Occipital lobe (tissue), 3 donors: ENCODE measurements at places on chromosomes 2 and 18.

- no peak for DNase-seq
Measured at GRCh38 chr2:3110994-3111666, 266.5 kb downstream of the EIPR1 start.

- DNase-seq, result no peak
Measured at GRCh38 chr2:213696442-213696841, 412.2 kb downstream of the SPAG16 start.

GRCh38 chr2:239636808-239637207, 236.0 kb upstream of the HDAC4 start:
- no peak for DNase-seq

- no peak for DNase-seq
Measured at GRCh38 chr2:218032336-218033171, 29.8 kb upstream of the TNS1 start.

DNA sequence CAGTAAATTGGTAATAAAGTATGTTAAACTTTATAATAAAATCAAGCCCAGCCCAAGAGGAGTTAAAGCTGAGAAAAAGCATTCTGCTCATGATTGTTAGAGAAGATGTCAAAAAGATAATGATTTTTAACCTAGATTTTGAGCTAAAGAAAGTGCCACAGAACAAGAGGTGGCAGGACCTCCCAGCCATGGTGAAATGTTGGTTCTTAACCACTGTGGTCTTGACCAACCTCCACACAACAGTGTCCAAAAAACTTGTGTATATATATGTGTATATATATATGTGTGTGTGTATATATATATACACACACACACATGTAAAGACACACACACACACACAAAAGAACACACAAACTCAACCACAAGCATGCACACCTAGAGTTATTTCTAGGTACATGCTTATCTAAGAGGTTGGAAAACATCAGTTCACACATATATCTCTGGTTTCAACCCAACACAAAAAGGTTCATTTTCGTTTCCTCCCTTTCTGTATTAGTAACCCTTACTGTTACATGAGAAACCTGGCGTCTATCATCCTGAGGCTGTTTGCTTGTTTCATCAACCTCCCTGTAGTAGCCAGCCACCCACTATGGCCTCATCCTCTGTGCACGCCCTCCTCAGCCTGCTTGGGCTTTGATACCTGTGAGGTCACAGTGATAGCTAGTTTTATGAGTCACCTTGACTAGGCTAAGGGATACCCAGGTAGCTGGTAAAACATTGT, 631.8 kb upstream of the ID2 start:
- no peak for DNase-seq

DNA sequence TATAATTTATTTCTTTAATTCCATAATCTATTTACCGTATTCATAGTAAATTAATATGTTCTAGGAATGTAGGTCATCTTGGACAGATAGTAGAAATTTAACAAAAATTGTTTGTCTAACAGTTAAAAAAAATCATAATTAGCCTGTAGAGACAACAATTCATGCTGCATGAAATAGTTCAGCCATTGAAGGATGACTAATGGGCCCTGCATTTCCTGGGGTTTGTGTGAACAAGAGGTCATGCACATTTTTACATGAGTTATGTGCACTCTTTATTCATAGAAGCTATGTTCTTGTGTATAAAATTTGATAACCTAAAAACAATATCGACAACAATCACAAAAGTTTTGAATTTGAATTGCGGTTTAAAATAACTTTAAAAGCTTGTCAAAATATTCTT, 1663.6 kb downstream of the SUCLG1 start:
- no peak for DNase-seq

DNA sequence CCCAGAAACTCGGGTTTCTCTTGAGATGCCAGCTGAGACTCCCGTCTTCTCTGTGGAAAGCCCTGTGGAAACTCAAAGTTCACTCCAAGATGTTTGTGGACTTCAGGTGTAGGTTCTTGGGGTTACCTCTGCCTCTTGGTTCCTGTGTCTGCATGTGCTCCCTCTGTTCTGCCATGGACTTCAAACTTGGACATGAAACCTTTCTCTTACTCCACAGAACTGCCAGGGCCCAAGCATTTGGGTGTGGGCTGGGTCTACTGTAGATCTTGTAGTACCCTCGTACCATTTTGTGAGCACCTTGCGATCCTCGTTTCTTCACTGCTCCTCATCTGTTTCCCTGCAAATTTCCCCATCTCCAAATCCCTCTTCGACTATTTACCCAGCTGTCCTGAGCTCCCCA, 175.5 kb downstream of the HAUS1 start:
- DNase-seq, result no peak

- peak; percentile 65 for DNase-seq
Measured at GRCh38 chr2:121521359-121521758, 9.3 kb upstream of the RNU4ATAC start.

DNA sequence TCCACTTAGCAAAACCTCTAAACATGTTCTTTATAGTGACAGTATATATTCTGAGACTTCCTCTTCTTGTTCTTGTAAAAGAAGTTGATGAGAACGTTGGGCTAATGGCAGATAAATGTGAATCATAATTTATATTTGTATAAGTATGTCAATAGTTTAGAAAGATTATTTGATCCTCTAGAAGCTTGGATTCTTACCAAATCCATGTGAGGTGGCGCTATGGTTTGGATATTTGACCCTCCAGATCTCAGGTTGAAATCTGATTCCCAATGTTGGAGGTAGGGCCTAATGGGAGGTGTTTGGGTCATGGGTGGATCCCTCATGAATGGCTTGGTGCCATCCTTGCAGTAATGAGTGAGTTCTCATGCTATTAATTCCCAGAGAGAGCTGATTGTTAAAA, 29.8 kb upstream of the SCN1A start:
- DNase-seq, result no peak

DNA sequence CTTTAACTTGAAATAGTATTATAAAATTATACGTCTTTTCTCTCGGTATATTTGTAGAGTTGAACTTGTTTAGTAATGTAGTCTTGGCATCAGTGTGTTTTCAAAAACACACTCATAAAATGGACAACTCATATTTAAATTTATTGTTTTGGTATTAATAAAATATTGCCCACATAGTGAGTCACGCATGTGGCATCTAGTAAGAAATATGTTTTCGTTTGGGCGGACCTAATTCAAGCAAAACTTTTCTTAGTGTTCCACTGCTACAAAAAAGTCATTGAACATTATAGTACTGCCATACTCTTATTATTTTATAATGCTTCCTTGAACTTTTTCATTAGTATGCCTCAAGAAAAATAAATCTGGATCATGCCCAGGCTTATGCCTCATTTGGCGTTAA, 31.1 kb upstream of the FAM237A start:
- no peak for DNase-seq

DNA sequence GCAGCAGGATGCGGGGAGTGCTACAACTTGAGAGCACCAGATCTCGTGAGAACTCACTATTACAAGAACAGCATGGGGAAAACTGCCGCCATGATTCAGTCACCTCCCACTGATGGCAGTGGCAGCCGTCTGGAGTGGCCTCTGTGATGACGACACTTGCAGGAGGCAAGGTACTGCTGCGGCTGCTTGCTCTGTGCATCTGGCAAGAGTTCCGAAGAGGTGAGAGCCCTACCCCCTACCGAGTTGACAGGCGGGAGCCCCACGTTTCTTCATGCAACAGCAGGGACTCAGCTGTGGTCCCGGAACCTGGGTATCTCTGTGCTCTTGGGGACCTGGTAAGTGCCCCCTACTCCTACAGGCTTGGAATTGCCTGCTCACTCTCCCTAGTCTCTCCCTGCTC, 1672.7 kb upstream of the TMEFF2 start:
- DNase-seq, result no peak

GRCh38 chr2:126880817-126881216, 17.9 kb upstream of the TEX51 start:
- no peak for DNase-seq

DNA sequence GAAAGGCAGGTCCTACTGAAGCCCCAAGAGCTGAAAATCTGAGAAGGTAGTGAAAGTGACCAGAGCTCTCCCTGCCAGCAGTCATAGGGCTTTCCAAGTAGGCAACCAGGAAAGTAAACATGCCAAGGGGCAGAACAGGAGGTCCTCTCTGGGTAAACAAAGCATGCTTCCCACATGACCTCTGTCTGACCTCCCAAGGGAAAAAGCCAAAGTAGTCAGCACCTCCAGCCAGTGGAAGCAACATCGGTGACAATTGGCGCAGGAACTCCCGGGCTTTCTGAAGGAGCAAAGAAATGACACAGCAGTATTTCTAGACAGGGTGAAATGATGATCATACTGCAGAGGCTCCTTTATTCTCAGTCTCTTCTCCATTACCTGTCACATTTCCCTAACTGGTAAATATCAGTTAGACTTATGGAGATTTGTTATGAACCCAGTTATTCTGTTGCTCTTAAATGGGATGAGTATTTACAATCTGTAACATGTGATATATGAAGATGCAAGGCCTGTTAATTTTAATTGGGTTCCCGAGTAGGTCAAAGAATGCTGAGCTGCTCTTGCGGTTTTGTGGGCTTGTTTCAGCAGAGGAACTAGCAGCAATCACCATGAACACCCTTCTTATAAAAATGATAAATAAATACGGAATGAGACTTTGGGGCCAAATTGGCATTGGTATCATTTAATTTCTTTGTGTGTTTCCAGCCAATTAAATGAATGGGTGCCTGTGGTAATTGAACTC, 321.0 kb downstream of the RND3 start:
- no peak for DNase-seq

DNA sequence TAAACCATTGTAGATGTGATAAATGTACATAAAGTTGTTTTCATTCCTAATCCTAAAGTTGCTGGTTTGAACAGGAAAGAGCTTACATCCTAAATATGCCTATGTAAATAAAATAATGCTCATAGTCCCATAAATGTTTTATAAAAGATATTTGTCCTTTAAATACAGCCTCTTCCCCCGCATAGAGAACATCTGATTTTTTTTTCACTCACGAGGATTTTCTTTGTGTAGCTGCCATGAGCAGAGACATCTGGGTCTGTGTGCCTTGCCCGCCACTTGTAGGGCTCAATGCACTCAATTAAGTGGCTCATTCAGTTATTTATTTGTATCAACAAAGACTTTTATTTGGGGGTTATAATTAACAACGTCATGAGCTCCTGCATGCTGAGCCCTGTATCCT, 72.8 kb downstream of the SOWAHC start:
- DNase-seq, result no peak

- DNase-seq, result no peak
Measured at GRCh38 chr2:120669121-120669952, 66.3 kb upstream of the GLI2 start.

DNA sequence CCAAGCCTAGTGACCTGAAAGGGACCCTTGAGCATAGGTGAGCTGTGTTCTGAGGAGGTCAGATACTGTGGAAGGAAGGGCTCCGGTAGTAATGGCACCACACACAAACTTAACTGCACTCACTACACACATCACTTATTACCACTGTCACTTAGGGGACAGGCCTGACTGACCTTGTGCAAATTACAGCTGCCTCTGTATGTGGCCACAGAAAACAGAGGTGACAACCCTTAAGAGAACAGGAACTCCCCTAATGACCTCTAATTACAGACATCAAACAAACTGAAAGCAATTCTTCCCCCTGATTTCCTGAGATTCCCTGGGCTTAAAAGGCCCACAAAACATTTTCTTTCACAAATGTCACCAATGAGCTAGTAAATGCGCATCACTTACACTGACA, 360.6 kb downstream of the RND3 start:
- no peak for DNase-seq

GRCh38 chr2:119123389-119123788, 35.2 kb downstream of the C1QL2 start:
- DNase-seq, result no peak

GRCh38 chr2:67389286-67389685, 7.8 kb upstream of the ETAA1 start:
- no peak for DNase-seq

- no peak for DNase-seq
Measured at GRCh38 chr18:38256366-38256765, 690.8 kb upstream of the CELF4 start.

DNA sequence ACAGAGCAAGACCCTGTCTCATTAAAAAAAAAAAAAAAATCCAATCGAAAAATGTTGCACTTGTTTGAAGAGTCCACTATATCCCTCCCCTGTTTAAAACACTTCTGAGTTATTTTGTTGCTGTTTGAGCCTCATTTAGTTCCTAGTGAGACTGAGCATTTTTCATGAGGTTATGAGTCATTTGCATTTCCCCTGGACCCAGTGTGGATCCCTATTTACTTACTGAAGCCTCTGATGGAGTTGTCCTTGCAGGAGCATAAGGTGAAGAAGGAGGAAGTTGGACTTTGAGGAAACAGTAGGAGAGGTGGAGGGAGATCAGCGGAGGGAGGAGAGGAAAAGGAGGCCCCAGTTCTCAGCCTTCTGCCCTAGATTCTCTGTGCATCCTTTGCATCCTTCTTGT, 5.1 kb downstream of the CXCR1 start:
- DNase-seq, result no peak

DNA sequence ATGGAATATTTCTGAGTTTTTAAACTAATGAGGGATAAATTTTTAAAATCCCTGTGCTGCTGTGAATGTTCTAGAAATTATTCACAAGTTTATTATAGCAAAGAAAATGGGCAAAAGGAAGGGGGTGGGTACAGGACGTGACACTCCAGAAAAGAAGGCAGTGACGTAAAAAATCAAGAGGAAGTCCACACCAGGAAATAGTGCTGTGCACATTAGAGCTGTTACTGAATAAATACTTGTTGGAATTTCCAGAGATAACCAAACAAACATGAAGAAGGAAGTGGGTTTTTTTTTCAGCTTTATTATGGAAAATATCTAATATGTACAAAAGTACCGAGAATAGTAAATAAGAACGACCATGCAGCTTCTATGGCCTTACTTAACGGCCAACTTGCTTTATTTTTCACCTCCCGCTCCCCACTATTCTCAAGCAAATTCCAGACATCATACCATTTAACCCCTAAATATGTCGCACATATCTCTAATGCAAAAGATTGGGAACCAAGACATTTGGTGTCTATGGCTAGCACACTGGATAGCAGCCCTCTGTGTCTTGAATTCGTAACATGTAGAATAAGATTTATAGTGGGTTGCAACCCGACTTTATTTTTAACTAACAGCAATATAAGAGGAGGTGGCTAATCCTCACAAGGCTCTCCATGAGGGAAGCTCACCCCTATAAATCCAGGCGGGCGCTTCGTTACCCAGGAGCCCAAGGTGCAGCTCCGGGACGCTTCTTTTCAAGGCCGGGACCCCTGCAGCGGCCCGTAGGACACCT, 580 bp upstream of the NDUFV2 start:
- DNase-seq, result no peak

GRCh38 chr2:30031184-30031583, 109.8 kb upstream of the ALK start:
- no peak for DNase-seq

DNA sequence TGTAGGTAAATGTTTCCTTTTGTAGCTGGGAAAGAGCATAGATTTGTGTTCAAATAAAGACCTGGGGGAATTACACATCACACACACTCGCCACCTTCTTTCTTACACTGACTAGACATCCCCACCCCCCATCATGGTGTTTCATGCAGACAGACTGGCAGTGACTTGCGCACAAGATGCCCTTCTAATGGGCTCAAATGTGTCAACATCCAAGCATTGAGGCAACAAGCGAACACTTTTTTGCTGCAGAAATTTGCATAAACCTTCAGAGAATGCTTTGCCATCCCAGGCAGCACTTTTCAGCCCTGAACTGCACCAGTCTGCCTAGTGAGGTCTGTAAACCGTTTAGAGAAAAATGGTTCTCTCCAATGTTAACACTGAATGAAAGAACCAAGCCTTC, 4.5 kb downstream of the HOXD8 start:
- DNase-seq, result no peak

GRCh38 chr2:36255863-36256262, 99.7 kb upstream of the CRIM1 start:
- no peak for DNase-seq

- no peak for DNase-seq
Measured at GRCh38 chr18:8516371-8517250, 92.6 kb upstream of the RAB12 start.

GRCh38 chr2:223315813-223316212, 263.8 kb downstream of the KCNE4 start:
- DNase-seq, result no peak
